Stimulated activated CD4-positive, alpha-beta T cell treated with anti-CD3 and anti-CD28 coated beads, Interleukin-15, amount 100 ng/mL, for 1 hour (primary cell): ENCODE measurements at places on chromosomes 12 and 14.

DNA sequence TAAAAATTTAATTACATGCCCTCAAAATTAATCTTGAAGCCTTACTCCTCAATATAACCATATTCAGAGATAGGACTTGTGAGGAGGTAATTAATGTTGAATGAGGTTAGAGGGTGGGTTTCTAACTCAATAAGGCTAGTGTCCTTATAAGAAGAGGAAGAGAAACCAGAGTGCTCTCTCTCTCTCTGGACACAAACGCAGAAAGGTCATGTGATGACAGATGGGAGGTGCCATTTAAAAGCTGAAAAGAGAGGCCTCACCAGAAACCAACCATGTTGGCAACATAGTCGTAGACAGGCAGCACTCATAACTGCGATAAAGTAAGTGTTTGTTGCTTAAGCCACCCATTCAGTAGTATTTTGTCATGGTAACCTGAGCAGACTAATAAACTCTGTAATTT is 378.5 kb upstream of the LMO3 start:
- DNase-seq = no peak

GRCh38 chr14:32657081-32657480 is 281.6 kb upstream of the NPAS3 start:
- no peak for DNase-seq

GRCh38 chr12:120229071-120229486 is 28.2 kb upstream of the RPLP0 start:
- no peak for DNase-seq

GRCh38 chr14:38735005-38735404 is 368.0 kb downstream of the SEC23A start:
- no peak for DNase-seq

- DNase-seq = no peak
Measured at GRCh38 chr14:89310211-89310610, 106.8 kb downstream of the FOXN3 start.

- no peak for DNase-seq
Measured at GRCh38 chr14:68269136-68269927, 449.8 kb downstream of the RAD51B start.
